IMR-90 (cell line): ENCODE measurements at places on chromosomes 5 and 9.

- DNase-seq = no peak
Measured at GRCh38 chr5:36640949-36641348, 34.5 kb downstream of the SLC1A3 start.

DNA sequence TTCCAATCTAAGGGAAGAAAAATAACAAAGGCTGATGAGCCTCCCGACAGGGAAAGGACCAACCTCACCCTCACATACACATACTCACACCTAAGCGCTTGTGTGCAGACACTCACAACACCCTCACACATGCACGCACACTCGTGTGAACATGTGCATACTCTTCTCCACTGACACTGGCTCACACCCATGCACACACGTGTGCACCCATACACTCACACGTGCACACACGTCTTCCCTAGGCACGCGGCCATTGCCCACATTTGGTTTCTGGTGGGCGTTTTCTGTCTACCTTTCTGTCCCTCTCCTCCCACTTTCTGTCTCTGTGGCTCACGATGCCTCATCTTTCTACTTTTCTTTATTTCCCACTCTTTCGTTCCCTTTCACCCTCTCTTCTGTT lies 169.7 kb upstream of the MVB12B start:
- no peak for DNase-seq

GRCh38 chr9:117815315-117815714 lies 111.1 kb downstream of the TLR4 start:
- DNase-seq = no peak

GRCh38 chr5:22488427-22488826 lies 364.7 kb downstream of the CDH12 start:
- DNase-seq = no peak

GRCh38 chr5:170411100-170411499 lies 21.9 kb upstream of the KCNMB1 start:
- no peak for DNase-seq

GRCh38 chr5:144335561-144335960 lies 164.9 kb downstream of the KCTD16 start:
- DNase-seq = no peak

DNA sequence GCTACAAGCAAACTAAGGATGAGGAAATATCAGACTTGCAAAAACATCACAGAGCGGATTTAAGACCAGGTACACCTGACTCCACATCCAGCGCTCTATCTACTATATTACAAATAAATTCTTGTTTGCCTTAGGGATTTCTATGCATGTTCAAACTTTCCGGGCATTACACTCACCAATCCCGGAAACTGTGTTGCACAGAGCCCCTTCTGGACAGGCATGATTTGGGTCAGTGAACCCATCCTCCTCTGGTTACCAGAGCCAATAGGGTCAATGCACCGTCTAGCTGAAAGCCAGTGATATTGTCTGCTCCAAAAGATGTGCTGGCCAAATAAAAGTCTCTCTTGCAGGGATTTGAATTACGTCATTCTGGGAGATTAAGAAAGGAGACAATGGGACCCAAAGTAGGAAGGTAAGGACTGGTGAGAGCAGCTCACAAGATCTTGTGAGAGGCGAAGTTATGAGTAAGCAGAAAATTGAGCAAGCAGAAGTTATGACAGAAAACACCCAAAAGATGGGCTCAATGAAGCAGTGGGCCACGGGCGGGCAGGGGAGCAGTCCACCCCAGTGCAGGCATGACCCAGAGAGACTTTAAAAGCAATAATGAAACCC lies 155.8 kb upstream of the RAI14 start:
- no peak for DNase-seq

DNA sequence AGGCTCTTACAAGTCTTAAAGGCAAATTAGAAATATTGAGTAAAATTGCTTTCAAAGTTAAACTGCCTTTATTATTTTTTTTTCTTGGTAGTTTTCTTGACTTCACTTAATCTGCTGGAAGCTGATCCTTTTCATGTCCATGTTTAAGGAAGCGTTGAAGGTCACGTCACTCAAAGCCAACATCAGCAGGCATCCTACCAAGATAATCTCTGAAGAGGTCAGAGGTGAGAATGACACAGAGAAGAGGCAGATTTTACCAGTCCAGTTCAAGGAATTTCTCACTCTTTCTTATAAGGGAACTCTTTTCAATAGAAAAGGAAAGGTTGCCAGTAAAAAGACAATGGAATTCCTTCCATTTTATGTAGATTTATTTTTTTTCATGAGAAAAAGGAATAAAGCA lies 259.8 kb downstream of the ANXA1 start:
- DNase-seq = no peak

DNA sequence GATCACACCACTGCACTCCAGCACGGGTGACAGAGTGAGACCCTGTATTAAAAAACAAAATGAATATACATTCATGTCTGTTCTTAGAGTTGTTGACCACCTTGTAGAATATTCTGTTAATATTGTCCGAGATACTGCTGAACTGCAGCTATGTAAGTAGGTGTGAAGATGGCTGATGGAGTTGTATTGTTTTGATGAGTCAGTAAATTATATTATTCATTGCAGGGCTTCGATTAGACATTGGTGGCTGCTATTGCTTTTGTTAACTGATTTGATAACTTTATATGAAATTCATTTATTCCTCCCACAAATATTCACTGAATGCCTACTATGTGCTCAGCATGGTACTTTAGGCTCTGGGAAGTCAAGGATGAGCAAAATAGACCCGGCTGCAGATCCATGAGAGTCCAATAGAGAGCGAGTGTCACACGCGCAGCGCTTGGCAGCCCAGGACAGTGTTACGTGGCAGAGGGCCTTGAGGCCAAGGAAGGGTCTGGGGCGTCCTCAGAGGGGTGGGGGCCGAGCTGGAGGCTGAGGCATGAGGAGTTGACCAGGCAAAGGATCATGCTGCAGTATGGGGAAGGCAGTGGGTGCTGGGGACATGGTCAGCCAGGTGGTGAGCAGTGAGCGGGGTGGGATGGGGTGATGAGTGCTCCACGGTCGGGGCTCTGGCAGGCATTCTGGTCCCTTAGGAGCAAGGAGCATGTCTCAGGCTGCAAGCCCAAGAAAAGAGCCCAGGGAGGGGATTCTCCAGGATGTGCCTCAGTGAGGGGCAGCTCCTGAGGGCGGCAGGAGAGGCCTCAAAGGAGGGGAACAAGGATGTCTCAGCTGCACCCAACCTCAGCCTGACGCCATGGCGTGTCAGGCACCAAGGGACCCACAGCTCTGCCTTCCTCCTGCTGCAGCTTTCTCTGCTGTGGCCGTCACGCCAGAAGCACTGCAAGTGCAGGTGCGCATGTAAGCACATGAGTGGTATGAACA lies 243.5 kb downstream of the GADD45G start:
- no peak for DNase-seq

- no peak for DNase-seq
Measured at GRCh38 chr5:36778336-36778735, 98.2 kb upstream of the NIPBL start.

DNA sequence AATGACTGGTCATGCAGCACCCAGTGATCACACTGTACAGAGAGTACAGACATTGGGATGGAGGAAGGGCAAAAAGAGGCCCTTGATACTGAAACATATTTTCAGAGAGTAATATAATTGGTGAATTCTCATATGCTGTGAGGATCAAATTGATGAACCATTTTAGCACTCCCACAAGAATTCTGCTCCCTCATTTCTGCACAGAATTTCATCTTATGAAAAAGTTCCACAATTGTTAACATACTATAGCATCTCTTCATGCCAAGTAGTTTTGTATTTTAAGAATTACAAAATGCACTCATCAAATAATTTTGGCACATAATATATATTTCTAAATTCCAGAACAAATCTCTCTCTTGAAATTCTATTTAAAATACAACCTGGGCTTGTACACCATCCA lies 351.2 kb downstream of the PDE4D start:
- no peak for DNase-seq

DNA sequence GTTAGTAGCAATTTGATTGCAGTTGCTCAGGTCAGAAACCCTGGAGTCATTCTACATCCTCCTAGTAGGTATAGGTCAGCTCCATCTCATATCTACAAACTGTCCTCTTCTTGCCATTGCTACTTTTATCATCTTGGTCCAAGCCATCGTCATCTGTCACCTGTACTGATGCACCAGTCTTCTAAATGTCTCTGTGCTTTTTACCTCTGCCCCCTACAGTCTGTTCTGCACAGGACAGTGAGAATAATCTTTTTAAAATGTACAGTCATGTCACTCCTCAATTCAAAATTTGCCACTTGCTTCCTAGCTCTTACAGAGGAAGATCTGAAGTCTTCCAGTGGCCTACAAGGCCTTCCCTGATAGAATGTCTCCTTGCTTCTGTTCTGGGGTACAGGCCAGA lies 6.8 kb downstream of the NNT start:
- DNase-seq = no peak

- no peak for DNase-seq
Measured at GRCh38 chr9:126793686-126794417, 11.0 kb upstream of the ZBTB43 start.
